ENCODE measurements at places on chromosomes 6 and 20.

DNA sequence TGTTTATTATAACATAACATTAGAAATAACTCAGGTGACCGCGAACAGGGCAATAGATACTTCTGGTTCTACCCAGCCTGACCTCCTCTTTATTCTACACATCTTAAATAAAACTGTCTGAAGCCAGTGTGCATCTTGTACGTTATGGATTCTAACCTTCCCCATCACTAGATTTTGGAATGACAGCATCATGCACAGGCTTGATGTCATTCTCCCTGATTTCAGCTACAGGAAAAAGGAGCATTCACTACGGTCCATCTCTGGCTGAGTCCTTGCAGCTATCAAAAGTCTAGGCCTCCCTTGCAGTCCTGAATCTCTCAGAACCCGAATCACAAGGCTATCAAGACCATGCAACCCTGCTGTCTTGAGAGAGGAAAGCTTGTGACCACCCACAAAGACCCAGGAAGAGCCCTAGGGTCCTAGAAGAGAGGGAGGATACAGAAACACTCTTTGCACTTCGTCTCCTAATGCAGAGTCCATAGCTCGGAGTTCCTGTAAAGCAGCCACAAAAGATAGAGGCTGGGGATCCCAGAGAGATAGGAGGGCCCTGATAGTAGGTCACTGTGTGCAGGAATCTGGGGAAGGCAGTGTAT lies 845 bp downstream of the HLA-DPA1 start:
- no peak for DNase-seq

DNA sequence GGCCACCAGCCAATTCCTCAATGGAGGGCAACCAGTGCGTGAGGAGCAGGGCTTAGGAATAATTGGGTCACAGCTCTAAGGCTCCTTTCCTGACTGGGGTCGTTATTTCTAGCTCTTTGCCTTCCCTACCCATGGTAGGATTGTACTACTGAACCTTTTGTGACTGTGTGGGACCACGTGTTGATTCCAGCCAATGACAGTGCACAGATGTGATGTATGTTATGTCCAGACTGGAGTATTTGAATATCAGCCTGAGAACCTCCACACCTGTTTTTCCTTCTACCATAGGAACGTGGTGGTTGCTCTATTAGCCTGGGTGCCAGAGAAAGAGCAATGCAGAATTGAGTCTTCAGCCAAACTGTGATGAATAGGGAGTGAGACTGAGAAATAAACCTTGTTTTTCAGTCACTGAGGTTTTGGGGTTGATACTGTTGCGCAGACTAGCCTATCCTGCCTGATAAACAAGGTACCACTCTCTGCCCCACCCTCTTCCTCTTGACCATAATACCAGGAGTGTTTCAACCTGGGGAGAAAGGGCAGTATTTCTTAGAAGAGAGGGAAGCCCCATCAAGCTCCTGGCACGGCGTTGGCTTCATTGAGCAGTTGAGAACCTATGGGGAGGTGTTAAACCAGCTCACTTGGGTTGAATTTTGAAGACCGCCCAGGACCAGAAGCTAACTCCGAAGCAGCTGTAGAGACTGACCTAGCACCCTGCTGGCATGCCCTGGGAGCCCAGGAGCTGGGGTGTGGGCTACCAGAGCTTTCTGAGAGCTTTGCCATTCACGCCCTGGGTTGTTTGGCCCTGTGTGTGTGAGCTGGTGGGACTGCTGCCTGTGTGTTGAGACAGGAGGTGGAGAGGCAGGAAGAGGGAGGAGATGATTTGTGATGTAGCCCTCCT lies 105.5 kb upstream of the BACH2 start:
- DNase-seq = no peak

DNA sequence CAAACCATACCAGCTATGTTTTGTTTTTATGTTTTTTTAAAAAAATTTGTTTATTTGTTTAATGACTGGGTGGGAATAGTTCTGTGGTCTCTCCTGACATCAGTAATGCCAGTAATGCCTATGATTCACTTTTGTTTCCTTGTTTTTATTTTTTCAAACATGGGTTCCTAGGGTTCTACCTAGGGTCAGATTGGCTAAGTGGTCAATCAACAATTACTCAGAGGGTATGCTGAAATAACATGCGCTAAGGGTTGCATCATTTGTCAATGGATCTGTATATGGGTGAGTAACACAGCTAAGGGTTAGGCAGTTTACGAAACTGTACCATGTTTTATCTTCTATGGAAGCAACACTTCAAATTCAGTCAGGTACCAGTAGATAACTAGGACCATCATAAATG lies 583.8 kb upstream of the GJE1 start:
- no peak for DNase-seq

- DNase-seq = no peak
These were observed 78.6 kb upstream of the AKAP12 start for GRCh38 chr6:151160929-151161757.

DNA sequence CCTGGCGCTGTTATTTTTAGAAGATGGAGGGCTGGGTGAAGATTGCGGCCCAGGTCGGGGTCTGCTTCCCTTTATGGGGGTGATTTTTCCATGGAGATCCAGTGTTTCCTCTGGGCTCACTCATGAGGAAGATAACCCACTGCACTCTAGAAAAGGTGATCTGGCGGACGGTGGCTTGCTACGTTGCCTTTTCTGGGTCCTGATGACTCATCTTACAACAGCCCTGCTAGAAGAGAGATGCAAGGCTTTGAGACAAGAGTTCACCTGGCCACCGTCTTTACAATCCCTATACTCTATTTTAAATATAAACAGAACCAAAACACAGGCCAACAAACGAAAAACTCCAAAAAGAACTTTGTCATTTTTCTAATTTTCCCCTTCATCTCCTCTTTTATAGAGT lies 182.1 kb upstream of the EXOC2 start:
- no peak for DNase-seq

- no peak for DNase-seq
These were observed 2.3 kb downstream of the CCND3 start for GRCh38 chr6:41939176-41939847.

DNA sequence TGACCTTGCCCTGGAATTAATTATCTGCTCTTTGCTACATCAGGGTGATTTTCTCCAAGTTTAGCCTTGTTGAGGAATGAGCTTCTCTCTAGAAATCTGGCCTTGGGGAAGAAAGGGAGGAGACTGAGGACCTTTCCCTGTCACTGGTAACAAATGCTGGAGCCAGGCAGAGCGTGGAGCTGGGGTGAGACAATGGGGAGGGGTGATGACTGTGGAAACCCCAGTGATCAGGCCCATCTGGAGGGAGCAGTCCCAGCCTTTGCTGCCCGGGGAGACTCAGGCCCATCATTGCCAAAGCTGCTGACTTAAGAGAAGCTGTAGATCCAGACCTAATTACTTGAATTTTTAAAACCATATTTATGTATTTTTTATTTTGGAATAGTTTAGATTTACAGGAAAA lies 31.3 kb downstream of the BCAS4 start:
- DNase-seq = no peak

DNA sequence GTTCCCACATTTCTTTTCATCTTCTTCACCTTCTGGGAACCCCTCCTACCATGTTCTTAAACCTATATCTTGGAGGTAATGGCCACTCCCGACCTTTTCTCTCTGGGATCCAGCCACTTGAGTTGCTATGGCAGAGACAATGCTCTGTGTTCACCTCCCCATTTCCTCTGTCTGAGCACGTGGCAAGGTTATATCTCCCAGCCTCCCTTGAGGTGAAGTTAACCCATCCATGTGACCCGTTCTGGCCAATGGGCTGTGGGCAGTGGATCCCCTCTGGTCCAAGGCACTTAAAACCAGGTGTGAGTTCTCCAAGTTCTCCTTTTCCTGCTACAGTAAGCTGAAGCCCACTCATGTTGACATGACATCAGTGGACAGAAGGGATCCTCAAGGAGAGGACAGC lies 261.4 kb downstream of the LRFN2 start:
- DNase-seq = no peak

DNA sequence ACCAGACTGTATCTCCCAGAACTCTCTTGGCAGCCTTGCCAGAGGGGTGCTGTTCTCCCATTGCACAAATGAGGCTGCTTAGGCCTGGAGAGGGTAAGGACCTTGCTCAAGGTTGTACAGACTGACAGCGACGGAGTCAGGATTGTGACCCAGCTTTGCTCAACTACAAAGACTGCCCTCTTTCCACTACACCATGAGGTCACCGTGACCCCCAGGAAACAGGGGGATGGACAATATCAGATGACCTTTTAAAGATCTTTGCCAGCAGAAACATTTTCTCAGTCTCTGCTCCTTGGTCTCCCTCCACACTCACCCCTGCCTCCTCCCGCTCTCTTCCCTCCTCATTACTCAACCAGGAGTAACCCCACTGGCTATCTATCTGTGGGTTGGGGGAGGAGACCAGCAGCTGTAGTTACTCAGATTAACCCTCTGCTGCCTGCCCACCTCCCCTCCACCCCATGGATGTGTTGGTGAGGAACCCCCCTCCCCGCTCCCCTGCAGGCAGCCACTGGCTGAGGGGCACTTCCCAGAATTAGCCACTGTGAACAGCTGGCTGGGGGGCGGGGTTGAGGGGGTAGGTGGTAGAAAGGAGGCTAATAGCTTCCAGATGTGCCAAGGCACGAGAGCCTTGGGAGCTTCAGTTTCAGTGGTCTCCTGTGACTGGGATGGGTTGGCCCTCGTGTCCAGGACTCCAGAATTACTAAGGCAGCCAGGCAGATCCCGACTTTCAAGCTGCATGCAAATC lies 26.9 kb upstream of the MRPS18A start:
- no peak for DNase-seq

DNA sequence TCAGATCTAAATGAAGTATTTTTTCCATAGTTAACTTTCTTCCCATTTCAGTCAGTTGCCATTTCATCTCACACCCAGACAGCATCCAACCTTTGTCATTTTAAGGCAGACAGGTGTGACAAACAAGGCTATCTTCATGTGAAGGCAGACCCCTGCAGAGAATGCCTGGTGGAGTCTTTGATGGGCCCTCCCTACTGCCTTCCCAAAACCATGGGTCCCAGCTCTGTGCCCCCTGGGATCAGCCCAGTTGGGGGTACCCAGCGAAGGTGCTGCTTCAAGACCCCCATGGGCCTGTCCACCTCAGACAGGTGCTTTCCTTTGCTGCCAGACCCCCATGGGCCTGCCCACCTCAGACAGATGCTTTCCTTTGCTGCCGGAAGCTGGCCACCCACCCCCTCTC lies 28.3 kb upstream of the ID1 start:
- DNase-seq = no peak

GRCh38 chr20:35503841-35504561 lies 25.5 kb downstream of the C20orf173 start:
- DNase-seq = peak; percentile 80

- no peak for DNase-seq
These were observed 14.2 kb upstream of the FAM162B start for GRCh38 chr6:116779573-116780164.

DNA sequence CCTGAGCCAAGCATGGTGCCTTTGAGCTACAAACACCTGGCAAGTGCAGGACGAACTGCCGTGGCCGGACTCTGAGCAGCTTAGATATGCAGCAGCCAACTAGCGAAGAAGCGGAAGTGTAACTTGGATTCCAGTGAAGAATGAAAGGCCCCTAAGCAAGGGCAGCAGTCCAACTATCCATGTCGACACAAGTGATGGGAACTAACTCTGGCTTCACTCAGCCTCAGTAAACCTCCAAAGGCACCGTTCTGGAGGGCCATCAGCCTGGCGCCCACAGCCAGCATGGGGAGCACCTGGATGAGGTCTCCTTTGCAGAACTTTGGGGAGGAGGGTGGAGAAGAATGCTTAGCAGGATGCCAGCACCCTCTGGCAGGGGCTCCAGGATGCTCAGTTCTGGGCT lies 78.4 kb upstream of the MLN start:
- no peak for DNase-seq

DNA sequence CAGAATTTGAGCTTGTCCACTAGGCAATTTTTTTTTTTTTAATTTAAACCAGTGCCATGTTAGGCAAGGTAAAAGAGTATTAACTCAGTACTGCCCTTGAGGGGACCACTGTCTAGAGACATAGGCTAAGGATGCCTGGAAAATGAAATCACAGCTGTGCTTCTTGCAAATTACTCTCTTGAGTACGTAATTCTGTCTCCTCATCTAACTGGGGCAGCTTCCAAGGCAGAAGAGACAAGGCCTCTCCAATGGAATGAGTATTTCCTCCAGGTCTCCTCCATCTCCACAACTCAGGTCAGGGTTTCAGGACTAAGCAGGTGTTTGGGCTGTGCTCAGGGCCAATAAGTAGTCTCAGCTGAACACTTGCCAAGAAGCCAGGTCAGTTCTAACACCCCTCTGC lies 33.8 kb upstream of the MRPS10 start:
- DNase-seq = no peak
